ENCODE measurements at places on chromosomes 7 and 10.

GRCh38 chr7:95599069-95599468 is 2.8 kb upstream of the PDK4 start:
- DNase-seq: no peak

DNA sequence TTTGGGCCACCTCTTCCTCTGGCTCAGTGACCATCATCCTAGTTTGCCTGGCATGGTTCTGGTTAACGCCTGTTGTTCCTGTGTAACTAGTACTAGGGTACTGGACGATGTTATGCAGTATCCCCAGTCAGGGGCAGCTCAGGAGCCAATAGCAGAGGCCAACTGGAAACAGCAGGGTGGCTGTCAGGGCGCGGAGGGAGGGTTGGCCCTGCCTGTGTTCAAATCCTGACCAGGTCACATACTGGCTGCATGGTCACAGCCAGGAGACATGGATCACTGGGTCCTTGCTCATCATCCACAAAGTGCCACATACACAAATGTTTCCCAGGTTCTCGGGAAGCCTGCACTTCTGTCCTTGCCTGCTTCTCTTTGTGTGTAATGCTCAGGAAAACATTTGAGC is 12.3 kb upstream of the RBP3 start:
- no peak for DNase-seq

DNA sequence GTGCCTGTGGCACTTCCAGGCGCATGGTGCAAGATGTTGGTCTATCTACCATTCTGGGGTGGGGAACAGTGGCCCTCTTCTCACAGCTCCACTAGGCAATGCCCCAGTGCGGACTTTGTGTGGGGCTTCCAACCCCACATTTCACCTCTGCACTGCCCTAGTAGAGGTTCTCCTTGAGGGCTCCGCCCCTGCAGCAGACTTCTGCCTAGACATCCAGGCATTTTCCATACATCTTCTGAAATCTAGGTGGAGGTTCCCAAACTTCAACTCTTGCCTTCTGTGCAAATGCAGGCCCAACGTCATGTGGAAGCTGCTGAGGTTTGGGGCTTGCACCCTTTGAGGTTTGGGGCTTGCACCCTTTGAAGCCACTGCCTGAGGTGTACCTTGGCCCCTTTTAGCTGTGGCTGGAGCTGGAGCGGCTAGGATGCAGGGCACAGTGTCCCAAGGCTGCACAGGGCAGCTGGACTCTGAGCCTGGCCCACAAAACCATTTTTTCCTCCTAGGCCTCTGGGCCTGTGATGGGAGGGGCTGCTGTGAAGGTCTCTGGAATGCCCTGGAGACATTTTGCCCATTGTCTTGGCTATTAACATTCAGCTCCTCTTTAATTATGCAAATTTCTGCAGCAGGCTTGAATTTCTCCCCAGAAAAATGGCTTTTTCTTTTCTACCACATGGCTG is 130.6 kb upstream of the EFCAB10 start:
- DNase-seq: no peak

GRCh38 chr7:24914465-24914859 is 65.5 kb downstream of the OSBPL3 start:
- no peak for DNase-seq

DNA sequence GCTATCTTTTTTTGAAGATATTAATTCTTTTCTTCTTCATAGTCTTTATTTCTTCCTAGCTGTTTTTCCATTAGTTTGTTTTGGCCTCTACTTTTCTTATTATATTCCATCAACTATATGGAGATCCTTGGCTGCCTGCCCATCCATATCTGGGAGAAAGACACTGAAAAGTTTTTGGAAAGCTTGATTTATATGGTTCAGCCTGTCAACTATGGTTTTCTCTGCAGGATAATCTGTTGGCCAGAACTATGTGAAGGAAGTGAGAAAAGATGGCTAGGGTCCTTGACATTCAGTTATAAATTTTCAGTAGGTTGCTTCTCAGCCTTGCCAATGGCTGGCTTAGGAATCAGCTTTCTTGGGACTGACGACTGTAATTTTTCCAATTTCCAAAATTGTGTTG is 10.0 kb upstream of the CDK14 start:
- no peak for DNase-seq

Data from activated T-helper 1 cell treated with anti-CD3 and anti-CD28 coated beads, Interleukin-12 subunit alpha, Interleukin-12 subunit beta, Interleukin-2, Interleukin-4 antibody, amounts not matched to agents 30 ng/mL and 10 ng/mL and 1 ng/mL, durations not matched to agents 14 hours and 24 hours and 36 hours (primary cell).